ENCODE measurements at places on chromosomes 2 and 18.

GRCh38 chr2:43059183-43059897, 167.1 kb downstream of the ZFP36L2 start:
- DNase-seq: peak; percentile 82

GRCh38 chr2:168336786-168337388, 89.5 kb upstream of the STK39 start:
- no peak for DNase-seq

GRCh38 chr18:74497778-74498177, 1.6 kb downstream of the CNDP2 start:
- no peak for DNase-seq

DNA sequence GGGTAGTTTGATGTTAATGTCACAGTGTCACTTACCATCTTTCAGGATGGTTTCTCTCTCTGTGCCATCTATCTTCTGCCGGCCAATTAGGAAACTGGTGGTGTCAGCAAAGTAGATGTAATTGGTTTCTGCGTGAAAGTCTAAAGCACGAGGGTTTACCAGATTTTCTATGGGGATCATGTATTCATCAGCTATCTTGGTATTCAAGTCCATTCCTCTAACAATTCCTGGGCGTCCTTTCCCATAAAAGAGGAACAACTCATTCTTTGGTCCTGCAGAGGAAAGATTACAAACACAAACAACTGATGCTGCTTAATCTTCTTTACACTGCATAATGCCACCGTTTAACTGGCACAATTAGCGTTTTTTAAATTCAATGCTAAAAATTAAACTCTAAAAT, 1081.9 kb downstream of the LRP1B start:
- no peak for DNase-seq

DNA sequence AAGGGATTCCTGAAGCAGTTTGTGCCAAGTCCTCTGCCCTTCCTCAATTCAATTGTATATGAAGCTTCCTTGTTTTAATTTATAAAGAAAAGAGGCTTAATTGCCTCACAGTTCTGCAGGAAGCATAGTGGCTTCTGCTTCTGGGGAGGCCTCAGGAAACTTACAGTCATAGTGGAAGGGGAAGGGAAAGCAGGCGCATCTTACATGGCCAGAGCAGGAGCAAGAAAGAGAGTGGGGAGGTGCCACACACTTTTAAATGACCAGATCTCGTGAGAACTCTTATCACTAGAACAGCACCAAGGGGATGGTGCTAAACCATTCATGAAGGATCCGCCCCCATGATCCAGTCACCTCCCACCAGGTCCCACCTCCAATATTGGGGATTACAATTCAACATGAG, 114.2 kb downstream of the SGPP2 start:
- DNase-seq: no peak

GRCh38 chr18:13284330-13285027, 65.9 kb downstream of the LDLRAD4 start:
- DNase-seq: no peak

- no peak for DNase-seq
These were observed 123.1 kb upstream of the CAB39 start for GRCh38 chr2:230589497-230590015.

- DNase-seq: no peak
These were observed 6.3 kb upstream of the HDAC4 start for GRCh38 chr2:239407112-239407511.

DNA sequence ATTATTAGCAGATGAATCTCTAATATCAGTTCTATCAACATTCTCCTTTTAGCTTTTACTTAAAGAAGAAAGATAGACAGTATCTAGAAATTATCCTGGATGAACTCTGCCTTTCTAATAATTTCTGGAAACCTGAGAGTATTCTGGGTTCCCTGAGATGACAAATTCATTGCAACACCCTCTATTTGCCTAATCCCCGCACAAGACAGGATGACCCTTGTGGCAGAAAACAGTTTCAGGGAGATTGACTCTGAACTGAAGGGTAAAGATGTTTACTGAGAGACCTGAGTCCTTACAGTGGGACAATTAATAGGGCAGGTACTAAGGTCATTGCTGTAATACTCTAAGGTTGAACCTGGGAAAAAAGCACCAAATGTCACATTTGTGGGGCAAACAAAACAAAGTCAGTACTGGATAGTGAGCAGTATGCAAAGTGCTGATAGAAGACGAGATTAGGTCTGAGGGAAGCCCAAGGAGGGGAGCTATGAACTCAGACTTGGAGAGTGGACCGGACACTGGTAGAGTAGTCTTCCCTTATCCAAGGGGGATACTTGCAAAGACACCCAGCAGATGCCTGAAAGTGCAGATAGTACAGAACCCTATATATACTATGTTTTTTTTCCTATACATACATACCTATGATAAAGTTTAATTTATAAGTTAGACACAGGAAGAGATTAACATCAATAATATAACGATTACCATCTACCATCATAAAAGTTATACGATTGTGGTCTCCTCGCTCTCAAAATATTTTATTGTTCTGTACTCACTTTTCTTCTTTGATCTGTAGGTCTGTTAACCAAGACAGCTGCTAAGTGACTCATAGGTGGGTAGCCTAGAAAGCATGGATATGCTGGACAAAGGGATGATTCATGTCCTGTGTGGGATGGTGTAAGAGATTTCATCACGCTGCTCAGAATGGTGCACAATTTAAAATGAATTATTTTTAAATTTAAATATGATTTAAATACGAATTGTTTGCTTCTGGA, 148.3 kb upstream of the KLHL14 start:
- peak; percentile 37 for DNase-seq

DNA sequence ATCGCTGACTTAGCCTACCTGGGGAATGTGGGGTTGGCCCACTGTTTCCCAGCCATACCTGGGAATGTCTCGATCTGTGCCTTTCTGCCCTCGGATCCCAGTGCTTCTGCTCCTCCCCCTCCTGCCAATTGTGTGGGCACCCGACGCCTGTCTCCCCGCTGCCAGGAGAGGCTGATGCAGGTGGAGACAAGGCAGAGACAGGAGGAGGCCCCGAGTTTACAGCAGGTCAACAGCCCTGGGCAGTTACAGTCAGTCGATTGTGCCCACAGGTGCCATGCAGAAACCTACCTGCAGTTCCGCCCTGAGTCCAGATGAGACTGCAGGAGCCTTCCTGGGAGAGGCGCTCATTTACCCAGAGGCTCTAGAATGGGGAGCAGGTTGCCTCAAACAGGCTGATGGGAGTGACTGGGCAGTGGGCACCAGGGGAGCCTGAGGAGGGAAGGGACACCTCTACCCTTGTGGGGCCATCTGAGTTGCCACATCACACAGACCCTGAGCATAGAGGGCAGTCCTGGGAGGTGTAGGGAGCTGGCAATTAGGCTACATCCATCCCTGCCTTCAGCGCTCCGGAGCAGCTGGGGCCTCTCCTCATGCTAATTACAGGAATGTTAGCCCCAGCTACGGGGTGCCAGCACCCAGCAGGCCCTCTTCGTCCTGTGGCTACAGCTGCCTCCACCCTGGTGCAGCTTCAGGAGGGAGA, 300.1 kb downstream of the NDUFA10 start:
- DNase-seq: no peak

DNA sequence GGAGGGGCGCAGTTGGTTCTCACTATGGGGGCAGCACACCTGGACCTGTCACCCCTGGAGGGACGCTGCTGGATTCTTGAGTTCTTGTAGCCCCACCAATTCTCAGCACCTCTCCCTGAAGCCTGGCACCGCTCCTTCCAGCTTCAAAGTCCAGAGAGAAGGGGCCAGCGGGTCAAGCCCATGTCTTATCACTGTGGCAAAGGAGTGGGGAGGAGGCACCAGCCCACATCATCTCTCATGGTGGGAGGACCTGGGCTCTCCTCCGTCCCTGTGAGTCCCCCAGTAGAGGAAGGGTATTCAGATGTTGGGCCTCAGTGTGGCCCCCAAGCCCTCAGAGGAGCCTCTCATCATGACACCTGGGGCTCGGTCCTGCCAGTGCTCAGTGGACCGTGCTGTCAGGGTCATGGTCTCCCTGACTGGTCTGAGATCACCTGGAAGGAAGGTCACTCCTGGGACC, 67.4 kb downstream of the HS1BP3 start:
- no peak for DNase-seq

DNA sequence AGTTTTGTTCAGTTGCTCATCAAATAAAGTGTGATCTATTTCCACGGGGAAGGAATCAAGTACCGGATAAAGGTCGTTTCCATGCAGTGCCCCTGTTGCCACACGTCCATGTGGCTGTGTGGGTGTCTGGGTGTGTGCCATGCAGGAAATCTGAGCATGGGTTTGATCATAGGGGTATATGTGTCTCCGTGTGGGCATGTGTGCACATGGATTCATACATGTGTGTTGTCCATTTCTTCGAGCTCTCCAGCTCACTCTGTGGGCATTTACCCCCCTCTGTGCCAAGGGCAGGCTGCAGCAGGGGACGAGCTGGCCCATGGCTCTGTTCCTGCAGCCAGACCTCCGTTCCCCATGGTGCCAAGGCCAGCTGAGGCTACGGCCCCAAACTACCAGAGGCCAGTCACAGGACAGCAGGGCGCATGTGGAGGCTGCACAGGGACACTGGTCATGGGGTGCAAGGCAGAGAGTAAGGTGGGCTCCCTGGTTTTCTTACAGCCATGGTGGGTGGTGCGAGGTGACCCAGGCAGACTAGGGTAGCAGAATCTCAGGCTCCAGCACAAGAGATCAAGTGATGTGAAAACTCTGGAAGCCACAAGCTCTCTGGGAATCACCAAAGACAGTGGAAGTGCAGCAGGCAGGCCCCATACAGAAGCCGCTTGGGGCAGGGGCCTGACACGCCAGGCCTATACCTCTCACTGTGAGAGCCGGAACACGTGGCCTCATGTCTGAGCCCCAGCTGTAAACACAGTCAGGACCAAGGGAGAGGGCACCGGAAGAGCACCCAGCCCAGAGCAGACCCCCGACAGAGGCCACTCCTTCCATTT, 66.4 kb upstream of the RAB6C start:
- DNase-seq: no peak

DNA sequence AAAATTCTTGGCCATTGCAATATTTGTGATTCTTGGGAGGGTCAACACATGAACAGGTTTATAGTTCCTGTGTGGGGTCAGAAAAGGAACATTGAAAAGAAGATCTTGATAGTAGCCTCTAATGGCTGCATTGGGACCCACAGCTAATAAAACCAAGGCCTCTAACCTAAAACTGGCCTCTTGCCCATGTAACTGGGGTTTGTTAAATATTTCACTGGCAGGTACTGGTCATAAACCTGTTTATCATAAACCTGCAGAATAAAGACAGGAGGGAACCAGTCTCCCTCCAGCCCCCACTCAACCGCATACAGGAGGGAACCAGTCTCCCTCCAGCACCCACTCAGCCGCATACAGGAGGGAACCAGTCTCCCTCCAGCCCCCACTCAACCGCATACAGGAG, 125.3 kb downstream of the PXDN start:
- no peak for DNase-seq

GRCh38 chr2:212959471-212960117, 191.8 kb downstream of the IKZF2 start:
- DNase-seq: no peak
